ENCODE measurements at places on chromosomes 1 and 21.

DNA sequence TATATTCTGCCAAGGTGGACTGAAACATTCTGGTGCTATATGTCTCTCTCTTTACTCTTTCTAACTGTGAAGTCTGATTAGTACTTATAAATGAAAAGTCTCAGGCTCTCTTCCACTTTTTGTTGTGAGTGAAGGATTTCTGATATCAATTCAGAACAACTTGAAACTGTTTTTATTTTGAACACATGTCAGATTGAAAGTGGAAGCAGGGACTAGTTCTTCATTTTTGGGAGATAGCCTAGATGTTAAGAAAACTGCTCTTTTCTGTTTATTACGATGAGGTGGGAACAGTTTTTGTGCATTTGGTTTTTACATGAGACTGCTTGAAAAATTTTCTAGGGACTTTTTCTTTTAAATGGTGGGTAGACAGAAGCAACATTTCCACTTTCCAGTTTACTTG, 14.5 kb upstream of the GBP3 start:
- DNase-seq: no peak

DNA sequence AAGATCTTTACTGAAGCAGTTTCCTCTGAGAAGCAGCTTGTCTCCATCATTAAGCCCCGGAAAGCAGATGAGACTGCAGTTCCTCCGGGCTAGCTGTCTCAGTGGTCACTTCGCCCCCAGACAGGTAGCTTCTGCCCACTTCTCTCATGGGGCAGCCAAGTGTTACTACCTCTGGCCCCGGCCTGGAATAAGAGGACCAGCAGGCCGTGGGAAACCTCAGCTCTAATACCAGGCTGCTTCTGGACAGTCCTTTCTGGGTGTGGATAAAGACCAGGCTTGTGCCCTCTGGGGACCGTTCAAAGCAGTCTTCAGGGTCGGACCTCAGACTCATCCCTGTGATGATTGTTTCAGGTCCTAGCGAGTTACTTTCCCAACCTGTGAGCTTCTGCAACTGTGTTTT, 54.8 kb downstream of the RUNX3 start:
- no peak for DNase-seq

DNA sequence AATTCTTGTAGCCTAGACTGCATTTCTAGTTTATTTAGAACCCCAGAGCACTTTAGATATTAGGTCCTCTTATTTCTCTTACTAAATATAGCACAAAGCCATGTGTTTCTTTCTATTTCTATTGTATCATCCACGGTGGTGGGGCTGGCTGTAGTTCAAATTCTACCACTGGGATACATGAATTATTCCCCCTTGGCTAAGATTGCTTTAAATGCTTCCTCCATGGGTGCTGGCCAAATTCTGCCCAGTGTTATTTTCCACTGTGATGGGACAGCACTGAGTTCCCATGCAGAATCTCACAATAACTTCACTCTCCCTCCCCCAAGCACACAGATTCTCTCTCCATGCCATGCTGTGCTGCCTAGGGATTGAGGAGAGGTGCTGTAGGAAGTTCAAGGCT, 41.5 kb upstream of the GBP6 start:
- DNase-seq: no peak

DNA sequence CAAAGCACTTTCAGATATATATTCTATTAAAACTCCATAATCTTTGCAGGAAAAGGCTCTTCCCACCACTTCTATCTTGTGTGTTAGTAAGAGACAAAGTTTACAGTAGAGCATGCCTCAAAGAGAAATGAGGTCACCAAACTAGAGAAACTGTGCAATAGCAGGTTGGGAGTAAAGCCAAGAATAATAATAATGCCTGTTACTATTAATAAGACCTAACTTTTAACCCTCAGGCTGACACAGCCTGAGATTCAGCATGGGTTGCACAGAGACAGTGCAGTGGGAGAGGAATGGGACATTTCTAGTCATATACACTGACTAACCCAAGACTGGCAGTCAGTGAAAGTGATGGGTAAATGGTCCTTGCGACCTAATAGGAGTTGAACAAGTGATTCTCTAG, 320.2 kb upstream of the NFIA start:
- no peak for DNase-seq

DNA sequence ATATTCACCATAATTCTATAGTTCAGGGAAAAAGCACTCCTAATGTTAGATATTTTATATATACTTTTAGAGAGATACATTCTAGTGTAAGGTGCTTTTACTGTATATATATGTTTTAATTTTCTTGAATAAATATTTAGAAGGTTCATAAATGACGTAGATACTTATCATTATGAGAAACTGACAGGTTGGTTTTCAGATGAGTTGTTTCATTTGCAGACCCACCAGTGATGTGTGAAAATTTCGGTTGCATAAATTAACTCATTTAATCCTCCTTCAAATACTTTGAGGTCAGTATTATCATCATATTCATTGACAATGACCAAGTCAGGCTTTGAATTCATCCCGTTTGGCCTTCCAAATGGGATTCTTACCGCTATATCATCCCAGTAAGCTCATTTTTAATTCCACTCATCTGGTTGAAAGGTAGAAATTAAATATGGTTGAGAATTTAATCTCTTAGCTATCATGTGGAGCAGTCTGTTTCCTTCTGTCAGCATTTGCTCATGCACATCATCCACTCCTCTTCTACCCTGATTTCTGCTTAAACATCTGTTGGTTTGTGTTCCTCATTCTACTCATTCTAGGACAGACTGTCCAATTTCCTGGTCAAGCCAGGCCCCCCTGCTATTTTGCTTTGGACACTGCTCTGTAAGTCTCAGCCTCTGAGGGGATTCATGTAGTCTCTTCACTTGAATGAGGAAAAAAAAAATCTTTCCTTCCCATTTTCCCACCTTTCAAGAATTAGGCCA, 1156.6 kb downstream of the PLA2G4A start:
- DNase-seq: no peak

DNA sequence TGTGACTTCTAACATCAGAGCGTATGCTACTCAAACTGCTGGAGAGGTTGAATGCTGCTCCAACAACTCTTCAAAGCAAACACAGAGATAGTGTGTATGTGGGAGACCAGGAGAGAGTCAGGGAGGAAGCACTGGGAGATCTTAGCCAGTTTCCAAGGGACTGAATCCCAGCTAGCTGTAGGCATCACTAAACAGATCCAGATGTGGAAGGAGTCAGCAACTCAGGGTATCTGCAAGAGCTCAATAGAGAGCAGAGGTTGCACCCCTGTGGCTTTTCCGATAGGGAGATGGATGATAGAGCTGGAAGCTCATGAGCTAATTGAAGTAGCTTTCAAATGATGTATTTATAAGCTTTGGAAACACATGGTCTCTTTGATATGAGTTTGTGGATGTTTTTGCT, 168.9 kb upstream of the HOOK1 start:
- no peak for DNase-seq

GRCh38 chr1:232353001-232353400, 276.9 kb downstream of the SIPA1L2 start:
- no peak for DNase-seq

- DNase-seq: no peak
Measured at GRCh38 chr1:111882986-111883560, 106.4 kb downstream of the KCND3 start.

DNA sequence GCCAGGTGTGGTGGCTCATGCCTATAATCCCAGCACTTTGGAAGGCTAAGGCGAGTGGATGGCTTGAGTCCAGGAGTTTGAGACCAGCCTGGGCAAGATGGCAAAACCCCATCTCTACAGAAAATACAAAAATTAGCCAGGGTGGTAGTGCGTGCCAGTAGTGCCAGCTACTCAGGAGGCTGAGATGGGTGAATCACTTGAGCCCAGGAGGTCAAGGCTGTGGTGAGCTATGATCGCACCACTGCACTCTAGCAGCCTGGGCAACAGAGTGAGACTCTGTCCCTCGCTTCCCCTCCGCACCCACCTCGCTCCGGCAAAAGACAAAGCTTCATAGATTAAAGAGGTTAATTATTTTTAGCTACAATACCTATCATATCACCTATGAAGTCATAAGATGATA, 100.0 kb downstream of the HHAT start:
- DNase-seq: no peak

DNA sequence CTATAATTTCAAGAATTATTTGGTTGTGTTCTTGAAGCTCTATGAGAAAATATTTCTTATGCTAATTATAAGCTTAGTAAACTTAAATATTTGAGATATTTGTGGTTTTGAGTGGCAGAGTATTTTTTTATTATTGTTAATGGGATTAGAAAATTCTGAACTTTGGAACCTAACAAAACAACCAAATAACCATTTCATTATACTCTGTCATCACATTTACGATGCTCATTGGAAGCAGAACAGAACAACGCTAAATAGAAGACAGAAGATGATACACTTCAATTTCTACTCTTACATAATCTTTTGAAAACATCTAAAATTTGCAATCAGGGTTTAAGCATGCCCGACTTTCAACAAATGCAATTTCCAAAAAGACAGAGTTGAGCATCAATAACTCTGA, 270.2 kb downstream of the PTPRC start:
- no peak for DNase-seq

DNA sequence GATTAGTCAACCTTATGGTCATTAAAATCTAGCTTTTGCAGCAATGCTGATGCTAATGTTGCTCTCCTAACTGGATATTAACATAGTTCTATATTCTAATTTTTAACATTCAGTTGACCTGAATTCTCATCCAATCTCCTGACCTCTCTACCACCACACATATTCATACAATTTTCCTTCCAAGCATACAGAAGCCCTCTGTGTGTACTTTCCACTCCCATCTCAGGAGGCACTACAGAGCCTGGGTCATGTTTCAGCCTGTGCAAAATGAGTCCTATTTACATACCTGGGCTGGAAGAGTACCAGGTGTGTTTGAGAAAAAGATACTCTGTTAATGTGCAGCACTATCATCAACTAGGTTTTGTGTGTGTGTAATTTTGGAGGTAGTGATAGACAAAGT, 486.3 kb downstream of the NEGR1 start:
- no peak for DNase-seq

All from T-cell (primary cell).